ENCODE measurements at places on chromosomes 16 and 17. TPM values are rescaled to one million over a fixed set of nuclear protein-coding genes. Genes with fewer than 3 reads are reported as not detected.

The ABCC6 gene
- total RNA-seq, result 0.24 TPM

The NOTUM gene
- 3.0 TPM for total RNA-seq

The PLA2G10 gene
- total RNA-seq, result not detected

The TLCD3B gene
- not detected for total RNA-seq

The ST6GALNAC2 gene
- 96.3 TPM for total RNA-seq

DNA sequence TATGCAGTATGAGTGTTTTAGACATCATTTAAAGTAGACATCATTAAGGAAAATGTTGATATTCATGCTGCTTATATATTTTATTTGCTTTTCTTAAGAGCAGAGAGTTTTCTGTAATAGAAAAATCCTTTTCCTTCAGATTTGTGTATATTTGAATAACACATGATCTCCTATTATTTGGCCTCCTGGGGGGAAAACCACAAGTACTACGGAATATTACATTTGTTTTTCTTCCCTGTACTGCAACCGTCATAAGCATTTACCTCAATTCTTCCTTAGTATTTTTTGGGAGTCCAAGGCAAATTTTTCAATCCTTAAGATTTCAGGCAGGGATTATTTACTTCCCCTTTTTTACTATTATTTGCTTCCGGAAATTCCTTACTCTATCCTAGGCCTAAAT is 6.0 kb downstream of the RSPRY1 start:
- DNase-seq, result no peak

DNA sequence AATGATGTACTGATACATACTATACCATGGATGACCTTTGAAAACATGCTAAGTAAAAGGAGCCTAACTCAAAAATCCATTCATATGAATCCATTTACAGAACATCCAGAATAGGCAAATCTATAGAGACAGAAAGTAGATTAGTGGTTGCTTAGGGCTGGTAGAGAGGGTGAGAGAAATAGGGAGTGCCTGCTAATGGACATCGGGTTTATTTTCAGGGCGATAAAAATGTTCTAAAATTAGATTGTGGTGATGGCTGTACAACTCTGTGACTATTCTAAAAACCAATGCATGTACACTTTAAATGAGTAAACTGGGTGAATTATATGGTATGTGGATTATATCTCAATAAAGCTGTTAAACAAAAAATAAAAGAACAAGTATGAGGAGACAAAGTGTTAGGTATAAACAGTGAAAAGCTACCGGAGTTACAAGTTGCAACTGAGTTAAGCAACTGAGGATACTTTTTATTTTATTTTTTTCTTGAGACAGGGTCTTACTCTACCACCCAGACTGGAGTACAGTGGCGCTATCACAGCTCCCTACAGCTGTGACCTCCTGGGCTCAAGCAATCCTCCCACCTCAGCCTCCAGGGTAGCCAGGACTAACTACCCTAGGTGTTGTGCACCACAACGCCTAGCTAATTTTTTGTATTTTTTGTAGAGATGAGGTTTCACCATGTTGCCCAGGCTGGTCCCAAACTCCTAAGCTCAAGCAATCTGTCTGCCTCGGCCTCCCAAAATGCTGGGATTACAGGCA is 75.5 kb upstream of the CORO6 start:
- no peak for DNase-seq

- no peak for DNase-seq
Observed at GRCh38 chr16:23931199-23931598, 95.4 kb downstream of the PRKCB start.

DNA sequence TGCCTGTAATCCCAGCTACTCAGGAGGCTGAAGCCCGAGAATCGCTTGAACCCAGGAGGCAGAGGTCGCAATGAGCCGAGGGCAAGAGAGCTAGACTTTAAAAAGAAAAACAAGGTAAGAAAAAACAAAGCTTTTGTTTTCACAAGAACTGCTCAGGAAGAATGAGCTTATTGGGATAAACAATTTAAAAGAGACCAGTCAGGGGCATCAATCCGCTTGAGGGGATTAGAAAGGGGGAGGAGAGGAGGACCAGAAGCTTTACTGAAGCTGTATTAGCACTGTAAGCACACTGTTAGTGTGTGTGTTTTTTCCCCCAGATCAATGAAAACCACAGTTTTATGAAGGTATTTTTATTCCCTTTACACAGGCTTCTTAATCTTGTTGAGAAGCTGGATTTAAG is 8.8 kb downstream of the TMEM170A start:
- no peak for DNase-seq

DNA sequence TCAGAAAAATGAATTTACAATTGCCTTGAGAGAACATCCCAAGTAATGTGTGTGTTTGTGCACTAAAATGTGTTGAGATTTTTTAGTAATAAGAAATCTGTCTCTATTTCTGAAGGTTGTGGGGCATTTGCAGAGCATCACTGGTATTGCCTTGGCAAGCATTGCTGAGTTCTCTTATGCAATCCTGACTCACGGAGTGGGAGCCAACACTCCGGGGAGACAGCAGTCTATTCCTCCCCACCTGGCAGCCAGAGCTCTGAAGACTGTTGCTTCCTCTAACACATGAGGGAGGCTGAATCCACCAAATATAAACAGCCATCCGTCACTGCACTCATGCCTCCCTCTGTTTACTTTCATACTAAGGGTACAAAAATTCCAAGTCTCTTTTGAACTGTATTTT is 10.6 kb downstream of the CNTD1 start:
- DNase-seq, result no peak

DNA sequence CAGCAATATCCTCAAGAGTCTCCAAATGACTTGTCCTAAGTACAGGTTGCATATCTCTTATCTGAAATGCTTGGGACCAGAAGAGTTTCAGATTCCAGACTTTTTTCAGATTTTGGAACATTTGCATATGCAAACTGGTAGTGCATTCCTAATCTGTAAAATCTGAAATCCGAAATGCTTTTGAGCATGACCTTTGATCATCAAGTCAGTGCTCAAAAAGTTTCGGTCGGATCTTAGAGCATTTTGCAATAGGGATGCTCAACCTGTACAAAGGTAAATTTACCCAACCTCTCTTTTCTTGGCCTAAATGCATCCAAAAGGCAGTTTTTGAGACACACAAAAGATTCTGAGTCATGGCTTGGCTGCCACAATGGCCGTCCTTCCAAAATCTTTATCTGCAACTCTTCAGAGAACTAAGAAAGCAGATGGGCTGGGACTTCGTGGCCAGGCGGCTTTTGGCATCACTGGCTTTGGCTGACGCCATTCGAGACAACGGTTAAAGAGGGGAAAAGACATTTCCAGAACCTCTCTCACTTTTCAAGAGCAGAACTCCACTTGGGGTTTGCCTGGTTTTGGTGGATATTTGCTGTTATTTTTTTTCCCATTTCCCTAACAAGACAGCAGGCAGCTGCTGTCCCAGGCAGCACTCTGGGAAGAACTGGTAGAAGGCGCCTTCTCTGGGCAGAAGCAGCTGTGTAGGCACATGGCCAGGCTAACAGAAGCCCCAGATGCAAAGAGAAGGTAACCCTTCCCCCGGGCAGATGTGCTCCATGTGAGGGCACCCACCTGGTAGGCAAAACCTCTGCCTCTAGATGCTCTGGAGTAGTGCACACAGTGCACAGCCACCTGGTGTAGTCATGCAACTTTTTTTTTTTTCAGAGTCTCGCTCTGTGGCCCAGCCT is 8.9 kb downstream of the CPPED1 start:
- DNase-seq, result no peak

DNA sequence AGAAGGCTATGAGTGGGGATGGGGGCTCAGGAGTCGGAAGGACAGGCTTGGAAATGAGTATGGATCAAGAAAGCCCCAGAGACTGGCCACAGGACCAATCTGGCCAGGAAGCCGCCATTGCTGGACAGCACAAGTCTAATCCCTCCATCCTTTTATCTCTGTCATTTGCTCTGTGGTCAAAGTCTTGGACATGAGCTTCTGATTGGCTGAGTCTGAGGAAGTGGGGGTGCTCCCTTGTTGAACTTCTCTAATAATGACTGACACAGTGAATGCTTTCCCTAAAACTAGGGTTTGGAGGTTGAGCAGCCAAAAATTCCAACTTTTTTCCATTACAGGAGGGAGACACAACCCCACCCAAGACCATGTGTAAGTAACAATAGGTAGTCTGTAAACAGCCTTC is 97.4 kb downstream of the MARF1 start:
- no peak for DNase-seq

GRCh38 chr16:79301051-79301450 is 299.5 kb downstream of the MAF start:
- no peak for DNase-seq

- no peak for DNase-seq
Observed at GRCh38 chr17:43740541-43740940, 18.1 kb downstream of the SOST start.

- no peak for DNase-seq
Observed at GRCh38 chr16:88584676-88585075, 14.5 kb downstream of the ZC3H18 start.

DNA sequence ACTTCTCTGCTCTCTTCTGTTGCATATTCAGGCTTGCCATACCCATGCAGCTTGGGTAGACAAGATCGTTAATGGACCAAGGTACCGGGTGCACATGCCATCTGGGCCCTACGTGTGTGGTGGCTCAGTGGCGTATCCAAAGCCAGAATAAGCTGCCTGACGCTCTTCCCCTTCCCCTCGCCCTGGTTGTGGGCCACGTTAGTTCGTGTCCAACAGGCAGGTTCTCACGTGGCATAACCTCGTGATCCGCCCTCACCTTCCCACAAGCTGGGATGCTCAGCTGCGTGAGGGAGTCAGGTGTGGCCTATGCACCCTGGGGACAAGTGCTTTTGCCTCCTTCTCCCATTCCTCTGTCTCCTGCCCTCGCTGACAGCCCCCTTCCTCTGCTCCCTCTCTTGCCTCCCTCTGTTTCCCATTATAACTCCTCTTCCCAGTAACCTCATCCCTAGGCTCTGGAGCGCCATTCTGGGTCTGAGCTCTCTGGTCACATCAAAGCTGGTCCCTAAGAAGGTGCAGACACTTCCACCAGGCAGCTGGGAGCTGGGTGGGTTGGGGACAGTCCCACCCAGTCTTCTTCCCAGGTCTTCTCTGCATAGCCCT is 77.6 kb downstream of the PLD6 start:
- DNase-seq, result no peak
